Breast epithelium (tissue), 4 donors: ENCODE measurements at places on chromosomes 7 and 10. TPM values are rescaled to one million over a fixed set of nuclear protein-coding genes. Genes with fewer than 3 reads are reported as not detected.

The FOXI2 gene
- total RNA-seq = 0.16 TPM

The TSPAN15 gene
- total RNA-seq = 89.5 TPM

The DLX5 gene
- total RNA-seq = not detected

The TMEM130 gene
- total RNA-seq = 1.3 TPM

The STOX1 gene
- 17.3 TPM for total RNA-seq

The MSS51 gene
- 2.6 TPM for total RNA-seq
